GM12878 (cell line): ENCODE measurements at places on chromosomes 2 and 18. TPM values are rescaled to one million over a fixed set of nuclear protein-coding genes. Genes with fewer than 3 reads are reported as not detected.

DNA sequence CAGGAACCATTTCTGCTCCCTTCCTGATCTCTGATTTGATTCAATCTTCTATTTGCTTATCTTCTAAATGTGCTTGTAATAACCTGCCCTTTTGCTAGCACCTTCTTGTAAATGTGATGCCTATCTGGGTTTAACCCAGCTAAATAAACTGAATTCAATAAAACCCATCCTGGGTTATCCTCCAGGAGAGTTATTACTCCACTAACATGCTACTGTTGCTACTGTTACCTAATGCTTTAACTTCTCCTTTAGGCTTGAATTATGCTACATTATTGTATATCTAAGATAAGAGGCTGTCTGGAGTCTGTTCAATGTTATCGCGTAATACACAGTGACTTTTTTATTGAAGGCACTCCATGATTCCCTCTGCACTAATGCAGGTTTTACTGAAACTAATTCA, 206.5 kb upstream of the CTAGE1 start:
- no peak for DNase-seq

GRCh38 chr2:45629971-45630370, 18.9 kb upstream of the SRBD1 start:
- no peak for DNase-seq

GRCh38 chr2:133976659-133977058, 277.2 kb upstream of the MGAT5 start:
- DNase-seq: no peak

DNA sequence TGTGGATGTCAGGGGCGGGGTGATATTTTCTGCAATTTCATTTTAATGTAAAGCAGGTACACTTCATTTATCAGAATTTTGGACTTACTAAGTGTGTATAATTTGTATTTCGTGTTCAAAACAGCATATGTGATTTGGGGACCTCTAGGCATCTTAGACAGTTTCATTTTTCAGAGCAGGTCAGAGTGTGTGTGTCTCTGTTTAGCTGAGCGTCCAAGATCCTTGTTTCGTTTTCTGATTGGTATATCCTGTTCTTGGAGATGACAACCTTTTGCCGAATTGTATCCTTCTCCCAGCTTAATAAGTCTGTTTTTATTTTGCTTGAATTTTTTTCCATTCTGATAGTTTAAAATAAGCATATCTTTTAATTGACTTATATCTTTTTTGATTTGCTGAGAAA, 128.3 kb downstream of the KCNJ3 start:
- no peak for DNase-seq

DGUOK gene
- polyA plus RNA-seq: 147 and 152 TPM in 2 replicates

PFN4 gene
- polyA plus RNA-seq: 1.8 and 2.1 TPM in 2 replicates

M1AP gene
- 0.08 and 0.20 TPM in 2 replicates for polyA plus RNA-seq

SCN9A gene
- polyA plus RNA-seq: 0.08 TPM in 1 of 2 replicates, not detected in the other

GRCh38 chr2:84906108-84906899, 848 bp downstream of the TMSB10 start:
- no peak for DNase-seq

THADA gene
- polyA plus RNA-seq: 26.3 and 29.2 TPM in 2 replicates
